ENCODE measurements at places on chromosomes 5 and 9.

DNA sequence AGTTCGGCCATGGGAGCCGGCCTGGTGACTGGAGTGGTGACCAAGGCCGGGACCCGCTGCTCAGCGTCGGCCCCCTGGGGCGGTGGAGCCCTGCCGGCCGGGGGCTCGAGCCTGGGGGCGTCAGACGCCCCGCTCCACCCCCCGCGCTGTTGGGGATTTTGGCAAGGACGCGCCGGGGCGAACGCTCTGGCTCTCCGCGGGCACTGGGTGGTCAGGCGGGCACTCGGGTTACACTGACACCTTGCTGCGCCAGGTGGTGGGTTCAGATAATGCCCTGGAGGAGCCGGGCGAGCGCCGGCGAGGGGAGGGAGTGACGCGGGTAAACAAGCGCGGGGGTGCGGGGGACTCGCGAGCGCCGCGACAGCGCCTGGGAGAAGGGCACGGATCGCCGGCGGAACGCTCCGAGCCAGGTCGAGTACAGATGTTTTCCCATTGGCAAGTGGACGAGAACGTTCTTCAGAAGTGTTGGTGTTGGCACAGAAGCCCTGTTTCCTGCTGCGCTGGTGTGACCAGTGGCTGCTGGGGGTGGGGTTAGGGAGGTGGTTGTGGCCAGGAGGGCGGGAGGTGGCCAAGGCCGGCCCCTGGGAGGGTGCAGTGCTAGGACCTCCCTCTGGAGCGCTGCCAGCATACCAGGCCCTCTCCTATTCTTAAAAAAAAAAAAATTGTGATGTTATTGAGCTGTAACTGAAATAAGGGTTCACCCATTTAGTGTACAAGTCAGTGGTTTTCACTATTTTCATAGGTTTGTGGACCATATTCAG is 773 bp downstream of the SQSTM1 start:
- peak; percentile 63 for DNase-seq

- DNase-seq: no peak
These were observed 598.5 kb downstream of the BNC2 start for GRCh38 chr9:16271967-16272366.

GRCh38 chr5:38780316-38780715 is 65.5 kb upstream of the OSMR start:
- no peak for DNase-seq

- no peak for DNase-seq
These were observed 12.5 kb upstream of the CARD9 start for GRCh38 chr9:136386018-136386417.

DNA sequence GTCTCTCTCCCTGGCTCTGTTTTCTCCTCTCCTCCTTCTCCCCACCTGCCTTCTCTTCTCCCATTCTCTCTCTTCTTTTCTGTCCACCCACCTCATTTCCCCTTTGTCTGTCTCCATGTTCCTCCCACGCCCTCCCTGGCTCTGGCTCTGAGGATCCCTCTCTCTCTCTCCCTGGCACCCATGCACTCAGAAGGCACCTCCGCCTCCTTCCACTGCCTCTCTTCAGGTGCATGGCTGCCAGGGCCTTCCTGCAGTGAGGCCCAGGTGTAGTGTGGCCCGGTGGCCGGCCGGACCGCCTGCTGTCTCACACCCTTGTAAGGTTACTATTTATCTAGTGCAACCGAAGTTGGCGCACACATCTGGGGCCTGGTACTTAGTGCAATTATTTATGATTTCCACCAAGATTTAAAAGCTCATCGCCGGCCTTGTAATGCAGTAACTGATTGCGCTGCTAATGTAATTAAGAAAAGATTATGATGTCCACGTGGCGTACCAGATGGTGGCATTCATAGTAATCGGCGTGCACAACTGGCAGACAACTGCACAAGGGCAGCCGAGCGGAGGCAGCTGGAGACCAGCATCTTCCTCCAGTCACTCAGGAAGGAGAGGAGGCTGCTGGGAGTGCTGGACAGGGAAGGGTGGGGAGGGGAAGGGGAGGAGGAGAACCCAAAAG is 50.4 kb upstream of the MVB12B start:
- no peak for DNase-seq

GRCh38 chr9:116032683-116033440 is 120.7 kb upstream of the PAPPA start:
- DNase-seq: no peak

DNA sequence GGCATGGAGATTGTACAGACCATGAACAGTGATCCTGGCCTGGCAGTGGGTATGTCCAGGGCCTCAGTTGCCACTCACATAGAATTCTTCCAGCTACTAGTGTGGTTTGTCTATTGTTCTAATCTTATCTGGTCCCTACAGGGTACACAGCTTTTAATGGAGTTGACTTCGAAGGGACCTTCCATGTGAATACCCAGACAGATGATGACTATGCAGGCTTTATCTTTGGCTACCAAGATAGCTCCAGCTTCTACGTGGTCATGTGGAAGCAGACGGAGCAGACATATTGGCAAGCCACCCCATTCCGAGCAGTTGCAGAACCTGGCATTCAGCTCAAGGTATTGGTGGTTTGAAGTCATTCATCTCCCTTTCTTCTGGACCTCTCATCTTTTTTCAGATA is 43.8 kb downstream of the THBS4 start:
- no peak for DNase-seq

DNA sequence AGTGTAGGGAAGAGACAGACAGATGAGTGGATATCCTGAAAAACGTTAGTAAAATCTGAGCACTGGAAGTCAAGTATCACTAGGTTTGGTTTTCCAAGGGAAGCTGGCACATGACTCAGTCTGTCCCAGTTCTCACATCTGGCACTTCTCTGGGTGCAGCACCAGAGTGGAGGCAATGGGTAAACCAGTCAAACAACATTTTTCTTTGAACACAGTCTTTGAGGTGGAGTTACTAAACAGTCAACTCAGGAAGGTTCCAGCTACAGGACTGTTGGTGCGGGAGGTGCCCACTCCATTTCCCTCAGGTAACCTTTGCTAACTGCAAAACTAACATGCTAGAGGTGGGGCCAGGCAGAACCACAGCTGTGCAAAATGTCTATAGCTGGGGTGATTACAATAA is 301.4 kb upstream of the RFX3 start:
- DNase-seq: no peak

GRCh38 chr5:142096382-142096781 is 12.2 kb upstream of the NDFIP1 start:
- DNase-seq: no peak

DNA sequence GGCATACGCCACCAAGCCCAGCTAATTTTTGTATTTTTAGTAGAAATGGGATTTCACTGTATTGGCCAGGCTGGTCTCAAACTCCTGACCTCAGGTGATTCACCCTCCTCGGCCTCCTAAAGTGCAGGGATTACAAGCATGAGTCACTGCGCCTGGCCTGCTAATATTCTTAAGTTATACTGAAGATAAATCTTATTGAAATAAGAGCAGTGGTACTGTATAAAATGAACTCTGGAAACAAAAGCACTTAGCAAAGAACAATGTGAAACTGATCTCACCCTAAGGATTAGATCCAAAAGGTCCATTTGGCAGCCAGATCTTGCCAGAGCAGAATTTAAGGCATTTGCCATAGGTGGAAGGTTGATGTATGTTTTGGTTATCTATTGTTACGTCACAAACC is 27.1 kb downstream of the CYSTM1 start:
- no peak for DNase-seq

DNA sequence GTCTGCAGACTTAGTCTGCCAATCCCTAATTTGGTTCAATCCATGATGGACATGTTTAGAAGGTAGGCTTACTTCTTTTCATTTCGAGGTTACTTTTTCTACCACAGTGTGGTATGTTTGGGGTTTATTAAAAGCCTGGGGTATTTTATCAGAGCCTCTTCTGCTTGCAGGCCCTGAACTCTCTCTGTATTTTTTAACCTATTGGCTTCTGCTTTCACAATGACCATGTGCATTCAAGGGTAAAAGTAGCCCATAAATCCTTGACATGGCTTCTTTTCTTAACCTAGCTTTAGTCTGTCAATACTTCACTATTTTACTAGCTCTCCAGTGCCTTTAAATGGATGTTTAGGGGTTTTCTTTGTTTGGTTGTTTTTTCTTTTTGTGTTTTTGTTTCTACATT is 286.6 kb downstream of the FER start:
- DNase-seq: no peak

GRCh38 chr5:58043032-58043945 is 416.6 kb downstream of the PLK2 start:
- DNase-seq: no peak

DNA sequence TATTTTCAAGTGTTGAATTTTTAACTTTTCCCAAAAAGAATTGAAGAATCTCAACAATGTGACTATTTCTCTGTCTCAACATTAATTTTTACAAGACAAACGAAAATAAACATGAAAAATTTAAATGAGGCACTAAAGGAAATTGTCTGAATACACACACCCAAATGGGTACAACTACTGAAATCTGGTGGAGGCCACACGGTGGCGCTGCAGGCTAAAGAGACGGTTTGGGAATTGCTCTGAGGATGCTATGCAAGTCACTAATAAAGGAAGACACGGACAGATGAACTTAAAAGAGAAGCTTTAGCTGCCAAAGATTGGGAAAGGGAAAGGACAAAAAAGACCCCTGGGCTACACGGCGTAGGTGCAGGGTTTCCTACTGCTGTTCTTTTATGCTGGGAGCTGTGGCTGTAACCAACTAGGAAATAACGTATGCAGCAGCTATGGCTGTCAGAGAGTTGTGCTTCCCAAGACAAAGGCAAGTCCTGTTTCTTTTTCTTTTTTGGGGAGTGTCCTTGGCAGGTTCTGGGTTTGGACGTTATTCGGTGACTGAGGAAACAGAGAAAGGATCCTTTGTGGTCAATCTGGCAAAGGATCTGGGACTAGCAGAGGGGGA is at the start of gene PCDHB10:
PCDHB10 (plus strand) TSS at position 244 of the 616 bp plus-strand sequence; CDS start at position 444, 200 bp downstream.
- no peak for DNase-seq

DNA sequence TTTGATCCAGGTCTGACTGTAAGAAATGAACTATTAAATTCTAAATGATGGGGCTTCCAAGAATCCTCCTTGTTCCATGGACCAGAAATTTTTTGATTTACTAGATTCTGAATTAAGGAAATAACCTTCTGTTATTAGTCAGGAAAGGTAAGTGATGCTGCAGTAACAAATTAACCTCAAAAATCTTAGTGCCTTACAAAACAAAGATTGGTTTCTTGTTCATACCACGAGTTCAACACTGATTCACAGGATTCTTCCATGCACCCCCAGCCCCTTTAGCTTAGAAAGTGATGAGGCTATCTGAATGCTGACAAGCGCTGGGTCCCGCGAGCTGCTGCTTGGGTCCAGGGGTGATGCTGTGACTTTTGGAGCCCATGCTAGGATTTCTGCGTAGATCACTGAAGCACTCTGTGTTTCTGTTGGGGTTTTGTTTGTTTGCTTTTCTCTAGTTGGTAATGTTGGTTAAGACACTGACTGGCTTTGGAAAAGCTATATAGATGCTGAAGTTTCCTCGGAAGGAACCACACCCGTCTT is 52.3 kb downstream of the COL15A1 start:
- no peak for DNase-seq

- no peak for DNase-seq
These were observed 740.2 kb upstream of the ZNF608 start for GRCh38 chr5:125486634-125487033.

Data from GM04503 (cell line).